T-helper 1 cell treated with Interleukin-12 subunit alpha and Interleukin-12 subunit beta and Interleukin-4 antibody, amounts not matched to agents 30 ng/mL and 1 ng/mL, for 36 hours (primary cell): ENCODE measurements at places on chromosomes 2 and 18. TPM values are rescaled to one million over a fixed set of nuclear protein-coding genes. Genes with fewer than 3 reads are reported as not detected.

The STAT4 gene
- 89.9 and 95.0 TPM in 2 replicates for total RNA-seq

The RAMP1 gene
- total RNA-seq, result 11.8 and 15.0 TPM in 2 replicates

The DLGAP1 gene
- total RNA-seq, result 0.44 and 0.86 TPM in 2 replicates

The CYS1 gene
- total RNA-seq, result 1.3 and 1.6 TPM in 2 replicates

The TDRD15 gene
- total RNA-seq, result not detected in 2 replicates

The GPR155 gene
- 18.0 and 19.2 TPM in 2 replicates for total RNA-seq

The GPAT2 gene
- total RNA-seq, result 9.8 and 10.2 TPM in 2 replicates

The MROH2A gene
- not detected in 2 replicates for total RNA-seq

The PROKR1 gene
- 0.05 TPM in 1 of 2 replicates, not detected in the other for total RNA-seq

The SERPINB11 gene
- not detected in 2 replicates for total RNA-seq

The IGFBP5 gene
- total RNA-seq, result not detected in 2 replicates

The C2orf42 gene
- total RNA-seq, result 24.0 and 32.1 TPM in 2 replicates

The FARP2 gene
- total RNA-seq, result 20.5 and 21.5 TPM in 2 replicates
